ENCODE measurements at places on chromosomes 1 and 21. TPM values are rescaled to one million over a fixed set of nuclear protein-coding genes. Genes with fewer than 3 reads are reported as not detected.

DNA sequence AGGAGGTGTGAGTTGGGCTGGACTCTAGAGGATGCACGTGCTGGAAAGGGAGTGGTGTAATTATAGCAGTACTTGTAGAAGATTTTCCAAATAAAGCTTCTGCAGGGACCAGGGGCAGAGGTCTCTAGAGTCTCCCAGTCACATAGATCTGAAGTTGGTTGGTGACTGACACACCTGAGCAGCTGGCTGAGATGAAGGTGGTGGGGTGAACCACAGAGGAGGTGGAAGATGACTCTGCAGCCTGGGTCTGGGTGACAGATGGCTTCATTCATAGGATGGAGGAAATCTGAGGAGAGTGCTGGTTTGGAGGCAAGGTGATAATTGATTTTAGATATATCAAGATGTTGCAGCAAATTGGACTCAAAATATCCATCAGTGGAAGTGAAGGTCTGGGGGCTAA lies 178.9 kb upstream of the IVNS1ABP start:
- DNase-seq = no peak

DNA sequence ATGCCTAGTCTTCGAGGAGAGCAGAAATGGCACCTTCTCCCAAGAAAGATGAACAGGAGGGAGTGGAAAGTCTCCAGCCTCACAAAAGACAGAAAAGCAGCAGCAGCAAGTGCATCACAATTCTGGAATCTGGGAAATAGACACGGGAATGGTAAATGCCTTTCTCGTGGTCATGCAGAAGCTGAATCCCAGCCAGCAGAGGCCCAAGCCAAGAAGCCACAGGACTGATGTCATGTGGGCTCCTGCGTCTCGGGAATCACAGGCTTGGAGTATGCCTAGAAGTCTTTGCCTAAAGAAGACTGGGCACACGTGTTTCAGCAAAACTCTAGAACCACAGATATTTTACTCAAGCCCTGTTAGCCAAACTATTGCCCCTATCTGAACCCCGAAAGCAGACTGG lies 260.3 kb upstream of the PLD5 start:
- no peak for DNase-seq

DNA sequence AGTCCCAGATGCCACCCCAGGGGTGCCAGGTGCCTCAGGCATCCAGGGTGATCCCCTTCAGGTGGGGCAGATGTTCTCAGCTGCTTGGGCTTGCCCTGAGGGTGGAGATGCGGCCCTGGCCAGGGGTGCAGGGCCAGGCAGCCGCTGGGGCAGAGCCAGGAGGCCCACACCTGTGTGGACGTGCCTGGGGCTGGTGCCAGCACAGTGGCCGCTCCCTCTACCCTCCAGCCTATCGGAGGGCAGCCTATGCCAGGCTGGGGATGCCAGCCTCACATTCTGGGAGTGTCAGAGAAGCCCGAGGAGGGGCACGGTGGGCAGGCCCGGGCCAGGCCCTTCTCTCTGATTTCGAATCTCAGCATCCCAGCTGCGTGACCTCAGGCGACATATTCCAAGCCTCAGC lies 96.5 kb upstream of the WNT4 start:
- DNase-seq = no peak

GRCh38 chr1:205481218-205481617 lies 23.3 kb upstream of the CDK18 start:
- DNase-seq = no peak

DNA sequence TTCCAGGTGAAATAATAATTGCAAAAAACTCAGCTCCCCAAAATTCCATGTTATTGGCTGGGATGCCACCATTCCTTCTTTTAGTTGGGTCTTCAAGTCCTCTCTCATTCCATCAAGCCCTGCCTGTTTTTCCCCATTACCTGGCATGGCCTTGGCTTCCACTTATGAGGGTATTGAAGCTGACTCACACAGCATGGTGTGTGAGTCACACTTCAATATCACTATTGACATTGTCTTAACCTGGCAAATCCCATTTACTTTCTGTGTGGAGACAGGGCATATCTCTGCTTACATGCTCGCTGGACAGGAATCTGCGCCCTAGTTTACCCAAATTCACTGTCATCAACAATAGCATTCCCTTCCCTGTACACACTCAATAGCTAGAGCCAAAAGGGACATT lies 1806.8 kb downstream of the BRINP3 start:
- DNase-seq = no peak

GRCh38 chr1:115251340-115251748 lies 86.7 kb downstream of the NGF start:
- no peak for DNase-seq

FCRL6 gene
- total RNA-seq = 0.54 TPM

SMCP gene
- total RNA-seq = not detected

FAM72A gene
- total RNA-seq = not detected

A3GALT2 gene
- not detected for total RNA-seq

S100A3 gene
- total RNA-seq = not detected

CATSPERE gene
- total RNA-seq = 0.68 TPM

All from right lobe of liver (tissue), 6 donors.